CD8-positive, alpha-beta T cell (primary cell): ENCODE measurements at places on chromosomes 3 and 15.

GRCh38 chr15:70375006-70375431, 277.3 kb upstream of the TLE3 start:
- DNase-seq, result no peak

GRCh38 chr3:52890735-52891134, 6.6 kb downstream of the STIMATE start:
- peak; percentile 19 for DNase-seq

- DNase-seq, result no peak
Measured at GRCh38 chr3:136860541-136860940, 1.5 kb upstream of the NCK1 start.

- no peak for DNase-seq
Measured at GRCh38 chr3:37223141-37223558, 48.8 kb upstream of the LRRFIP2 start.

DNA sequence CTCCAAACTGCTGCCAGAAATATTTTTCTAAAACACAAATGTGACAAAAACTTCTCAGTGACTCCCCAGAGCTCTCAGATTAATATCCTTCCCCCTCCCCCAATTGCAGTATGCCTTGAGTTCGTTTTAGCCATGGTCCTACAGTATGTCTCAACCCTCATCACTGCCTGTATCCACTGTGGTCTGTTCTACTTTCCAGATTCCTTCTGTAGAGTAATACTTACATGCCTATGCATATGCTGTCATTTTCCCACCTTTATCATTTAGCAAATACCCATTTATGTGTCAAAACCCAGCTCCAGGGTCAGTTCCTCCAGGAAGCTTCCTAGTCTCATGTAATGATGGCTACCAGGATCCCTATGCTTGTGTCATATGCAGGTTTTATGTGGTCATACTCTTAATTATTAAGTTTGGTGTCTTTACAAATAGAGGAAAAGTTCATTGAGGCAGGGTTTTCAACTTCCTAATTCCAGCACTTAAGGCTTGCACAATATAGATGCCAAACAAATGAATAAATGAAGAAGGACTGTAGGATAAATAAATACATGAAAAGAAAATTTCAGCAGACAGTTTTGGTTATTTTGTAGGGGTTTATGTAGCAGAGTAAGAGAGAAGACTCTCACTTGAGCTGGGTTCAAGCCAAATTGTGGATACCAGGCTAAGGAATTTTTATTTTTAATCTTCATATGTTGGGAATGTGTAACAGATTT, 170.8 kb downstream of the ALCAM start:
- no peak for DNase-seq

- no peak for DNase-seq
Measured at GRCh38 chr15:85381850-85382751, 1.7 kb downstream of the AKAP13 start.

- no peak for DNase-seq
Measured at GRCh38 chr3:46242120-46242519, at the start of gene CCR3. Gene CCR3 (plus strand): TSS chr3:46242460. CDS start chr3:46265159, 22,699 bp downstream.

- DNase-seq, result no peak
Measured at GRCh38 chr3:64352639-64352992, 127.3 kb upstream of the PRICKLE2 start.

DNA sequence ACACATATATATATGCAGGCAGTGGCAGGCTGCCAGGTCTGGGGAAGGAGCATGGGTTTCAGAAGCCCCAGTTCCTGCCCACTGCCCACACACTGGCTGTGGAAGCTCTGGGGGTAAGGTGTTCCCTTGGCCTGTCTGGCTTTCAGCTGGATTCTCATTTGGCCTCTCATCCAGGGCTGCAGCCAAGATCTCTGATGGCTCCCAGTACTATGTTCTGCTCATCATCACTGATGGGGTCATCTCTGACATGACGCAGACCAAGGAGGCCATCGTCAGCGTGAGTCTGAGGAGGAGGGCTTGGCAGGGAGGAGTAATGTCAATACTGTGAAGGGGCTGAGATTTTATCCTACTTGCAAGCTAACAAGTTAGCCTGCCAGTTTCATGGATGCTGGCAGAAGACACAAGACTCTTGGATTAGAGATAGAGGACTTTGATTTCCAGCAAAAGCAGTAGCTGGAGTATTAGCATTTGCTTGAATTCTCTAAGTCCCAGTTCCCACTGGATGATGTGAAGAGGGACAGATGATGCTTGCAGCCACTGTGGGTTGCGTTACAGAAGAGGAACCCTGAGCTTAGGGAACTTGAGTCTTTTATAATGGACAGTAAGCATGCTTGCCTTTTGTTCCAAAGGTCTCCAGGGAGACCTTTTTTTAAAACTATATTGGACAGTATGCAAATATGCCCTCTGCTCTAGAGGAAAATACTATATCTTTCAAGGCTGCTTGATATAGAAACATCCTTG, 5.6 kb upstream of the BRPF1 start:
- no peak for DNase-seq

DNA sequence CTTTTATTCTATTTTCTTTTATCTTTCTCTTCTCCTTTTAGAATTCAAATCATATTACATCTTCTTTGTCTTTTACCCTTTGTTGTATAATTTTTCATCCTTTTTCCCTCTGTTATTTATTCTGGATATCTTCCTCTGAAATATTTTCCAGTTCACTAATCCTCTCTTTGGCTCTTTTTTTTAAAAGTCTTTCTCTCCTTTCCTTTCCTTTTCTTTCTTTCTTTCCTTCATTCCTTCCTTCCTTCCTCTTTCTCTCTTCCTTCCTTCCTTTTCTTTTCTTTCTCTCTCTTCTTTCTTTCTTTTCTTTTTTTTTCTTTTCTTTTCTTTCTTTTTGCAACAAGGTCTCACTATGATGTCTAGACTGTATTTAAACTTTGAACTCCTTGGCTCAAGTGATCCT, 9.3 kb downstream of the SUSD5 start:
- DNase-seq, result no peak

DNA sequence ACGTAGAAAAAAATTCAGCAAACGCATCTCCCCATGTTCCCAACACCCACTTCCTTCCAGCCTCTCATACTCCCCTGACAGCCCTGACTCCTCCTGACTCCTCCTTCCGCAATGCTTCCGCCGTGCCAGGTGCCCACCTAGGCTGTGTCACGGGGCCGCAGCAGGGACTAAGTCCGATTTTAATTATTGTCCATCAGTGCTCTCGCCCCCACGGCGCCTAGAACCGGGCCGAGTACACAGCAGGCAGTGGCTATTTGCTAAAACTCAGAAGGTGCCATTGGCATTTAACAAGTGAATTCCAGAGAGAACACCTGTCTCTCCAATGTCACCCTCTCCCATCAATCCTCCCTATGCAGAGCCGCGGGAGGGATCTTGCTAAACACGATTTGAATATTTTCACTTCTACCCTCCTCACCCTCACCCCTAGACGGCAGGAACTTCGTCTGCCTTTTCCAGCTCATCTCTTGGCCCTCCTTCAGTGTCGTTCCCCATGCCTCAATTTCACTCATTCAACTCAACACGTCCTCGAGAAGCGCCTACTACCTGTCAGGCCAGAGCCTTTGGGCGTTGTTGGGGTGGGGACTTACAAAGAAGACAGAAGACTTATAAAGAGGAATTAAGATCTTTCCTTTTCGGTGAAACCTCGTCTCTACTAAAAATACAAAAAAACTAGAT, 11.5 kb upstream of the SHF start:
- DNase-seq, result no peak

- peak; percentile 59 for DNase-seq
Measured at GRCh38 chr3:66938338-66938963, 59.7 kb upstream of the KBTBD8 start.

- no peak for DNase-seq
Measured at GRCh38 chr3:177960014-177960413, 576.2 kb upstream of the KCNMB2 start.

- DNase-seq, result no peak
Measured at GRCh38 chr3:159727506-159727905, 261.1 kb upstream of the IL12A start.

DNA sequence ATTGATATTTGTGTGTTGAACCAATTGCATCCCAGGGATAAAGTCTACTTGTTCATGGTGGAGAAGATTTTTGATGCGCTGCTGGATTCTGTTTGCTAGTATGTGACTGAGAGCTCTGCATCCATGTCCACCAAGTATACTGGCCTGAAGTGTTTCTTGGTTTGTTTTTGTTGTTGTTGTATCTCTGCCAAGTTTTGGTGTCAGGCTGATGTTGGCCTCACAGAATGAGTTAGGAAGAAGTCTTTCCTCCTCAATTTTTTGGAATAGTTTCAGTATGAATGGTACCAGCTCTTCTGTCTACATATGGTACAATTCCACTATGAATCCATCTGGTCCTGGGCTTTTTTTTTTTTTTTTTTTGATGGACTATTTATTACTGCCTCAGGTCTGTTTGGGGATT, 50.9 kb upstream of the OSTN start:
- DNase-seq, result no peak

DNA sequence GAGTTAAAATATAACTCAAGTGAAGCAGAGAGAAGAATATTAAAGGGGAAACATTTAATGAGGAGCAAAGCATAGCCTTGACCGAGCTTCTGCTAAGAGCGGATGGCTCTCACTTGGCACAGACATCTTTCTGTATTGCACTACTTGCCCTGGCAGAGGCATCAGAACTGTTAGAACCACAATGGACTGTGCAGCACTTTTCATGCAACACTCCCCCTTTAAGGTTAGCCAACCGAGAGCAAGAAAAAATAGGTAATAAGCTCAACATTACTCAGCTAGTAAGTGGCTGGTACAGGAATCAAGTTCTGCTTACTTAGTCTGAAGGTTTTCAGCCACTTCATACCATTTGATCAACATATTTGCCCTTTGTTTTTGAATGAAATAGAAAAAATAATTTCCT, 33.7 kb downstream of the CRTC3 start:
- DNase-seq, result no peak

DNA sequence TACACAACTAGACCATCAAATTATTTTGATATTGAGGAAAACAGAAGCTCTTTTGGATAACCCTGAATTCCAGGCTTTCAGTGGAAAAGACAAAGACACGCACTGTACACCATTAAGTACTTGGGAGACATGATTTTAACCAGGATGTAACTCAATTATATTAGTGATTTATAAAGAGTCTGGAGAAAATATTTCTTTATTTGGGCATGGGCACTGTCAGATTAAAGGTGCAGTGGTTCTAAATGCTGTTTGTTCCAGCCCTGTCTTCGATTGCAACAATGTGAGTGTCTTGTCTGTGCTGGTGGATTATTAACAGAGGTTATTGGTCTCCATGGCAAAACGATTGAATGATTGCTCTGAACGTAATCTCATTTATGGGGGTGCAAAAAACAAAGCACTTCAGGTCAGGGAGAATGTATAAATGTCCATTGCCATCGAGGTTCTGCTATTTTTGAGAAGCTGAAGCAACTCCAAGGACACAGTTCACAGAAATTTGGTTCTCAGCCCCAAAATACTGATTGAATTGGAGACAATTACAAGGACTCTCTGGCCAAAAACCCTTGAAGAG, at the start of gene TM4SF4:
Gene TM4SF4 (plus strand): TSS at position 448 of the 568 bp plus-strand sequence. CDS start 181 bp downstream, outside the sequence.
- no peak for DNase-seq

DNA sequence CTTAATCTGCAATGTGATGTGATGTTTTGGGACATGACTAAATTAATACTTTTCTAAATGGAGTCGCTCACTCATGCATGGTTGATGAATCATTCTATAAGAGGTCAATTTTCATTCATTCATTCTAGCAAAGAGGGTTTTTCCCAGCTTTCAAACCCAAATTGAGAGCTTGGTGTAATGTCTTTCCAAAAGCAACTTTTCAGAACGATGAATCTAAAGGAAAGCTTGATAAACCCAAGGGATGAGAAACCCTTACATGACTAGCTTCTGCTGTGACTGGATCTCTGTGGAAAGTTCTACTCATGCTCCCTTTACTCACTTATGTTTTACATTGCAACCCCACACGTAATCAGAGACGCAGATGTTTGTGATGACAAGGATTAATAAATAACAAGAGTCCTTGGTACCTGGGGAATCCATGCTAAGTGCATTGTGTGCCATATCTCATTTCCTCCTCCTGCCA, 47.7 kb downstream of the PDZRN3 start:
- no peak for DNase-seq

DNA sequence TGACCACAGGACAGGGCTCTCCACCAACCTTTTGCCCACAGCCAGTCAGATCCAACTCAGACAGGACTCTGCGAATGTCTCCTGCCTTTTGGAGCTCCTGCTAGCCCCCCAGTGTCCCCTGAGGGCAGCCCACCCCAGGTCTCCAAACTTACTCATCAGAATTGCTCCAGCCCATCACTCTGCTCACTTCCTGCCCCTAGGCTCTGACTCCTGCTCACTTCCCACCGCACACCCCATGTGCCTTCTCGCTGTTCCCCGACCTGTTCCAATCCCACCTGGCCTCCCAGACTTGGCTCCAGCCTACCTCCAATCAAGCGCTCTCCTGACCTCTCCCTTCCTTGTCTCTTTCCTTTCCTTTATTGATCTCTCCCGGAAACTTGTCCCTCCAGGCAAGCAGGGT, 5.9 kb upstream of the STRA6 start:
- DNase-seq, result no peak

- no peak for DNase-seq
Measured at GRCh38 chr15:38750786-38751185, 186.2 kb upstream of the RASGRP1 start.

DNA sequence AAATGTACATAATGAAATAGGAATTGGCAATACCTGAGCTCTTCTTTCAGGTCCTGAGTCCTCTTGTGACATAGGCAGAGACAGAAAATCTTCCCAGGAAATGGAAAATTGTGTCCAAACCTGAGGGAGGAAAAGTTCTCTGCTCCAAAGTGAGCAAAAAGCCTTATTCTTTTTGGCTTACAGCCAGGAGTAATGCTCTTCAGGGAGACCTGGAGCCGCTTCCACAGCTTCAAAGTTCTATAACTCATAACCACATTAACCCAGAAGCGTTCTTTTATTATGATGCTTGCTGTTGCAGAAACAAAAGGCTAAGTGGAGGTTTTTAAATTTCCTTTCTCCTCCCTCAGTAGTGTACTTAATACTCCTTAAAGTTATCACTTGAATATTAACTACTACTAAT, 633 bp downstream of the IGSF10 start:
- DNase-seq, result no peak

DNA sequence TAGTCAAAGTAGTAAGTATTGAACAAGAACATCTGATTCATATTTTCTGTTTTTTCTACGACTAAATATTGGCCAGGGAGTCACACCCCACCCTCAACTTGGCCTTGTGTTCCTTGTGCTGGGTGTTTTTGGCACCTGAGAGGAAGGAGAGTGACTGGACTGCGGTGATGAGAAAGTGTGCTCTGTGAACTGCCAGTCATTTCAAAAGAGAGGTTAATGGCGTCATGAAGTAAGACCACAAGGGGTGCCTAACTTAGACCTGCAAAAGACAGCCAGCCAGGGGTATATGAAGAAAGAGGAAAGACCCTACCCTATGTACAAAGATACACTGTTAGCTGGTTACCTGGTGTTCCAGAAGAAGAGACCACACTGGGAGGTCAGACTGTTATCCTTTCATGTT, 58.4 kb upstream of the COL8A1 start:
- no peak for DNase-seq

GRCh38 chr3:155646128-155646527, 98.7 kb downstream of the PLCH1 start:
- DNase-seq, result no peak

- DNase-seq, result no peak
Measured at GRCh38 chr3:43960448-43960840, 269.7 kb downstream of the ABHD5 start.
